Skin of body (tissue), 3 donors: ENCODE measurements at places on chromosomes 16 and 17.

- no peak for DNase-seq
These were observed 11.5 kb upstream of the TMEM106A start for GRCh38 chr17:43200127-43200526.

DNA sequence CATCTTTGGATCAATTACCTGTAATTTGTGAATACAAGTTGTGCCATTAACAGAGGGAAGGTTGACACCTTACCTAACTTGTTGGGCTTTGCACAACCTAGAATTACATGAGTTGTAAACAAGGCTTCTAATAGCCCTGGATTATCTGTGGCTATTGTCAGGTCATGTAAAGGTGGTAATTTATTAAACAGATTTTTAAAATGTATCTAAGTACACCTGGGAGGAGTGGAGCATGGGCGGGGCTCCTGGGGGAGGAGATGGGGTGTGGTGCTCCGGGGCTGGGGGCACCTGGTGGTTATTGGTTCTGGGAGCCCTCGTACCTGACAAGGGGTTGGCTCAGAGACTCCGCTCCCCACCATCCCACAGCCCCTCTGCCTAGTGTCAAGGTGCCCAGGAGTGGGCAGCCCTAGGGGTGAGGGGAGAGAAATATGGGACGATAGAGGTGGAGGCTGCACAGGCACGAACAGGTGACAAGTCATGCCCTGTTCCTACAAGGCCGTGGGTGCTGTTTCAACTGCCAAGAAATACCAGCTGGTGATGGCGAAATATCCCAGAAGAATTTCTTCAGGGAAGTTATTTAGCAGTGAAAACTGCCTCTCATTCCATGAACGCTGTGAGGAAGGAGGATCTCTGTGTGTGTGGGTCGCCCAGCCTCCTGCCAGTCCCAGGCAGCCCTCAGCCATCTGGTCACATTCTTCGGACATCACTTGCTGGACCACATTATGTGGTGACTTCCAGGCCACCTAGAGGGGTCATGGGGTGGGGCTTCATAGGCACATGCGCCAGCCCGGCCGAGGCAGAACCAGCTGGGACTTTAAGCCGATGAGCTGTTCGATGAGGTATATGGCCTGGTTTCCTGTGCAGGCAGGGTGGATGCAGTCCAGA, 55.5 kb upstream of the IRX3 start:
- DNase-seq = no peak

GRCh38 chr17:9258115-9259015, 237.1 kb downstream of the NTN1 start:
- DNase-seq = no peak

DNA sequence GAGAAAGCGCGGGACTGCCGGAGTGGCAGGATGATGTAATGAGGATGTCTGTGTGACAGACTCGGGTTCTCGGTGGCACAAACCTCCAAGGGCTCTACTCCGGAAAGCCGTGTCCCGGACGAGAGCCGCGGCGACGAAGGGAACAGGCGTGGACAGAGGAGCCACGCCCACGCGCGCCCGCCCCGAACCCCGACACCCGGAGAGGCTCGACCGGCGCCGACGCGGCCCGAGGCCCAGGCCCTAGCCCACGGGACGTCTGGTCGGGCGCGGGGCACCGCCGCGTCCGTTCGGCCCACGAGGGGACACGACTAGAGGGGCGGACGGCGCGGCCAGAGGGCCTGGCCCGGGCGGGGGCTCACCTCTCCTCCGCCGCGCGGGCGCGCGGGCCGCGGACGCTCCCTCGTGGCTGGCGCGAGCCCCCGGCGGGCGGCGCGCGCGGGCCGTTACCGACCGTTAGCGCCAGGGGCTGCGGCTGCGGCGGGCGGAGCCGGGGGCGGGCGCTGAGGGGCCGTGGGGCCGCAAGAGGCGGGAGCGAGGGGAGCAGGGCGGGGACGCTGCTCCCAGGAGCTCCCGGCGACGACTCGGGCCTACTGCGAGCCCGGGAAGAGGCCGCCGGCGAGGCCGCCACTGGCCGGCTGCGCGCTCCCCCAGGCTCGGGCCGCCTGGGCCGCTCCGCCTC, 2.1 kb upstream of the IRX5 start:
- peak; percentile 75 for DNase-seq

DNA sequence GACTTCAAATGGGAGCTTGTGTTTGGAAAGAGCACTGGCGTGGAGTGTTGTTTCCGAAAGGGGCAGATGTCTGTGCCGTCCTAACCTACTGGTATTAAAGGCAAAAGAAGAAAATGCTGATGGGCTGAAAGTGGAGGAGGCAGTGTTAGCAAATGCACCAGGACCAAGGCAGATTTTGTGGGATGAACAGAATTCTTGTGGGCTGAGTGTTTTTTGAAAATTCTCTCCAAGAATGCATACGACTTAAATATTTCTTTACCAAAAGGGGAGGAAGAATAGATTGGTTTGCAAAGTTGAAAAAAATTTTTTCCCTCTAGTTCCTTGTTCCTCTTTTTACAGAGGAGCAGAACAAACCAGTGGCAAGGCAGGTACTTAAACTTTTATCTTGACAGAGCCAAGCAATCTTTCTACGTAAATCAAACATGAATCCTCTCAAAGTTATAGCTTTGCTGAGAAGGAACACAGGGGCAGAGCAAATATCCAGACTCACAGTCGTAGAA, 16.8 kb downstream of the MARCHF10 start:
- no peak for DNase-seq

- no peak for DNase-seq
These were observed 15.5 kb downstream of the SPACA3 start for GRCh38 chr17:33007186-33007585.

- DNase-seq = no peak
These were observed 126.1 kb downstream of the PITPNC1 start for GRCh38 chr17:67503184-67503583.

DNA sequence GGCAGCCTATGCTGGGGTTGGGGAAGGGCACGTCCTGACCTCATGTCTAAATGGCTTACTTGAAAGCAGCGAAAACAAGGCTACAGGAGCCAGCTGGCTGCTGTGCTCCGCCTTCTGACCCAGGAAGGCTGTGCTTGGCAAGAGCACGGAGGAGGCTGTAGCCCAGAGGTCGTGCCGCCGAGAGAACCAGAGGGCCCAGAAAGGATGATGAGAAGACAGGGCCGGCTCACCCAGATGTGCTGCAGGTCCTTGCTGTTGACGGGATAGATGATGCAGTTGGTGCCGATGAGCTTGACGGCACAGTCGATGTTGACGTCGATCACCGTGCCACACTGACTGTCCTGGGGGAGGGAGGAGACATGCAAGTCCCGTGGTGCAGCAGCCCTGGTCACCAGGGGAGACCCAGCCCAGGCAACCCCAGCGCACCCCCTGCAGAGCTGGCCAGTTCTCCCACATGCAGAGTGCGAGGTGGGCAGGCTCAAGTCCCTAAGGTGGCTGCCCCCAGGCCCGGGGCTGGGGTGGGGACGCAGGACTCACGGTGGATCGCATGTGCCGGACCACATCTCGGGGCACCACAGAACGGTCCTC, 20.7 kb downstream of the SPHK1 start:
- DNase-seq = no peak

DNA sequence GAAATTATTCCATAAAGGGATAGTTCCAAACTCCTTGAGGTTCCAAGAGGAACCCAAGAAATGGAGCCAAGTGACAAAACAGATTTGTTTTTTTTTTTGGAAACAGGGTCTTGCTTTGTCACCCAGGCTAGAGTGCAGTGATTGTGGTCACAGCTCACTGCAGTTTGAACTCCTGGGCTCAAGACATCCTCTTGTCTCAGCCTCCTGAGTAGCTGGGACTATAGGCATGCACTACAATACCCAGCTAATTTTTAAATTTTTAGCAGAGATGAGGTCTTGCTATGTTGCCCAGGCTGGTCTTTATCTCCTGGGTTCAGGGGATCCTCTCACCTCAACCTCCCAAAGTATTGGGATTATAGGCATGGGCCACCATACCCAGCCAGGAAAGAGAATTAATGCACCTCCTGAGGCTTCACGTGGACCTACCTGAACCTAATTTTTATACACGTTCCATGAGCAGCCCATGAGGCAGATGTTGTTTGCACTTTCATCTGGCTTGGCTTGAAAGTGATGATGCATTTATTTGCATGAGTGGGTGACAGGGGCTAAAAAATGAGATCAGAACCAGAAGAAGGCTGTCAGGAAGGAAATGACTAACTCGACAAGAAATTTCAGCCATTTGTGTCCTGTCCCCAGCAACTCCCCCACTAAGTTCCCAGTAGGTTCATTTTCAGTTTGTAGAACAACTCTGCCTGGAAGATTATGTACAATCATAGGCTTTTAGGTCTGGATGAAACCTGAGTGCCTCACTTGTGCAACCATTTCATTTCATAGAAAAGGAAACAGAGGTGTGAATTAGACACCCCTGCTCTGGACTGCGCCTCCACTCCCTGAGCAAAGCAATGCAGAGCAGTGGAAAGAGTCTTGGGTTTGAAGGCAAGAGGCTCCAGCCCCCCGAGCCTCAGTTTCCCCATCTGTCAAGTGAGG, 10.3 kb upstream of the IRF8 start:
- no peak for DNase-seq

- DNase-seq = no peak
These were observed 29.2 kb downstream of the CCDC40 start for GRCh38 chr17:80065478-80066170.

GRCh38 chr17:80944326-80944725, 47.3 kb upstream of the CHMP6 start:
- DNase-seq = no peak

DNA sequence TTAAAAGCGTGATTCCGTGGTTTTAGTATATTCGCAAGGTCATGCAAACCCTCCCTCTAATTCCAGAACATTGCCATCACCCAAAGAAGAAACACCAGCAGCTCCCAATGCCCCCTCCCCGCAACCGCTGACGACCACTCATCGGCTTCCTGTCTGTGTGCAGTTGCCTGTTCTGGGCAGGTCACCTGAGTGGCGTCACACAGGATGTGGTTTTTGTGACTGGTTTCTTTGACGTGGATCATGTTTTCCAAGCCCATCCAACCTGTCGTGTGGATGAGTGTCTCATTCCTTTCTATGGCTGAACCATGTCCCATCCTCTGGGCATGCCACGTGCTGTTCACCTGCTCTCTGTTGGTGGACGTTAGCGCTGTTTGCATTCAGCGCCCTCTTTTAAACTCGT, 8.2 kb upstream of the ATP2C2 start:
- no peak for DNase-seq

- no peak for DNase-seq
These were observed 75.9 kb upstream of the PMFBP1 start for GRCh38 chr16:72247821-72248253.

GRCh38 chr17:42845918-42846593, 1.7 kb downstream of the AOC2 start:
- DNase-seq = no peak

DNA sequence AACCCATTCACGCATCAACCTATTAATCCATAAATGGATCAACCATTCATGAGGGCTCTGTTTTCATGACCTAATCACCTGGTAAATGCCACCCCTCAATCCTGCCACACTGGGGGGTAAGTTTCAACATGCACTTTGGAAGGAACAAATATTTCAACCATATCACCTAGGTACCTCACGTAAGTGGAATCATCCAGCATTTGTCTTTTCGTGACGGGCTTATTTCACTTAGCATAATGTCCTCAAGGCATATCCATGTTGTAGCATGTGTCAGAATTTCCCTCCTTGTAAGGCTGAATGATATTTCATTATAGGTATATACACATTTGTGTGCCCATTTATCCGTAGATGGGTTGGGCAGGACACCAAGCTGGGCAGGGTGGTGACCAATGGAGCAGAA, 35.6 kb downstream of the ANKRD40 start:
- DNase-seq = no peak

DNA sequence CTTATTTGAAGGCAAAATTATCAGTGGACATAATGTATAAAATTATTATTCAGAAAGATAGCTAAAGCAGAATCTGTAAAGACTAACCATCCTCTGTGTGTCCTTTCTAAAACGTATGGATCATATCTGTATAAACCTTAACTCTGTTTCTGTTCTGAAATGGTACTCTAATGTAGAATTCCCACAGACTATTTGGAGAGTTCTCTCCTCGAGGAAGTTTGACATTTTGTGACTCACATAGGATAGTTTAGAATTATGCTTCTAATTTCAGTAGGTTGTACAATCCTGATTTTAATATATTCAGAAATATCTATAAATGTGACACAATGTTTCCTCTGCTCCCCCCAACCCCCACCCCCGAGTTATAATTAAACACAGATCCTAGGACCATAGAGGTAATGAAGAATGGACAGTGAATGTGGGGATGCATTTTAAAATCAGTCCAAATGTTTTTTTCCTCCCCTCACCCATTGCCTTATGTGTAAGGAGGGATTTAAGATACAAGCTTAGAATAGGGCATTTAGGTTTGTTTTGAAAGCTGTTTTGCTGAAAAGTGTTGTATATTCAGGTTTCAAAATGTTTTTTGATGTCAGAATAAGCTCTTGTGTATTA, 66.8 kb downstream of the BCAS3 start:
- DNase-seq = no peak

GRCh38 chr17:210402-210801, 29.0 kb upstream of the DOC2B start:
- DNase-seq = no peak

GRCh38 chr16:10895053-10895946, 18.3 kb downstream of the CIITA start:
- no peak for DNase-seq

DNA sequence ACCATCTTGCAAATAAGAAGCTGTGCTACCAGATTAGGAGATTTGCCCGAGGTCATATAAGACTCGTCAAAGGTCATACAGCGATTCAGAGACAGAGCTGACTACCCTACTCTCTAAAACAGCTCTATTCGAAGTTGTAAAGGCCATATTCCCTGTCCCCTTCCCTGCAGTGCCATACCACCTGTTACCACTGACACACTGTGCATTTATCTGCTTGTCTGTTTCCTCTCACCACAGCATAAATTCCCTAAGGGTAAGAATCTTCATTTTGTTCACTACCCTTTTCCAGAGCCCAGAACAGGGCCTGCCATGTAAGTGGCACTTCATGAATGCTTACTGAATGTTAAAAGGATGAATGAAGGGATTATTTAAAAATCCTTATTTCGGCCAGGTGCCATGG, 3.4 kb upstream of the KSR1 start:
- DNase-seq = no peak

DNA sequence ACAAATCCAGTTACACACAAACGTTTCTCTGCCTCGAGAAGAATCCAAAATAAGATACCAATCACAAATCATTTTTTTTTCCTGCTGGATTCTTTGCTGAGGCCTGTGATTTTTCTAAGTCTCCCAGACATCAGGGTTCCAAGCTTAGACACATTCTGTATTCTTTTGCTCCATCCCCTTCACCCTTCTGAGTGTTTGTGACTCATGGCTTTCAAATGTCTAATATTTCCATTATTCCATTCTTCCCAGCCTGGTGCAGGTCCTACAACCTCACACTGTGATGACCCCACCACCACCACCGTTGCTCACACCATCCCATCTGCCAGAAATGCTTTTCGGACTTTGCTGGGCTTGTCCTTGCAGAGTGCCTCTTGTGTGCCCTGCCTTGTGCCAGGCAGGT, 480.1 kb downstream of the SOX9 start:
- DNase-seq = no peak

DNA sequence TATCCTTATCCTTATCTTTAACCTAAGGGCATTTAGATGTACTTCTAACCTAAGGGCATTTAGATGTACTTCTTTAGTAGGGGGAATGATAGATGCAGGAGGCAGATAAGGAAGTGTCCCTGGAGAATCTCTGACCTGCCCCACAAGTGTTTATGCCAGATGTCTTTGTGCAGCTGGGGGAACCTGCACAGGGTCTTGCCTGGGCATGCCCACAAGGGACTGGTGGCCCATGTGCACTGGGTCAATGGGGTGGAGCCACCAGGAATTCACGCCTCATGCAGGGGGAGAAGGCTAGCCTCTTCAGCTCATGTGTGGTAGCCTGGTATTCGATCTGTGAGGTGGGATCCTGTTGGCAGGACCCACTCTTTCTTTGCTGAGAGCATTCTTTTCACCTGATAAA, 38.0 kb downstream of the CA10 start:
- no peak for DNase-seq
